ENCODE measurements at places on chromosomes 5 and 9. TPM values are rescaled to one million over a fixed set of nuclear protein-coding genes. Genes with fewer than 3 reads are reported as not detected.

Gene KCNIP1
- not detected for total RNA-seq

Gene PCDHA5
- total RNA-seq: 0.49 TPM

Gene IL5
- total RNA-seq: not detected

Gene F2RL1
- 16.8 TPM for total RNA-seq

Gene GPRIN1
- total RNA-seq: 0.13 TPM

Gene PCDHGA8
- 3.3 TPM for total RNA-seq

Gene TMED9
- total RNA-seq: 137 TPM

Gene SPATA31A3
- total RNA-seq: not detected

Gene HSPB3
- 0.68 TPM for total RNA-seq

Gene AGXT2
- total RNA-seq: not detected

Gene KCNN2
- total RNA-seq: 2.1 TPM

Gene TMEFF1
- not detected for total RNA-seq

Gene FOXD4
- total RNA-seq: not detected

Gene ADAMTSL2
- total RNA-seq: 8.8 TPM

Gene FOXD4L3
- not detected for total RNA-seq

Gene TLR4
- total RNA-seq: 23.5 TPM

Gene RABEPK
- 20.3 TPM for total RNA-seq

Gene FGF10
- total RNA-seq: 12.8 TPM

Gene MSX2
- 29.5 TPM for total RNA-seq

Gene TRIO
- total RNA-seq: 216 TPM

Gene DMRT3
- not detected for total RNA-seq

Data from ureter (tissue), 1 donor.